Right atrium auricular region (tissue), 2 donors: ENCODE measurements at places on chromosomes 16 and 17.

DNA sequence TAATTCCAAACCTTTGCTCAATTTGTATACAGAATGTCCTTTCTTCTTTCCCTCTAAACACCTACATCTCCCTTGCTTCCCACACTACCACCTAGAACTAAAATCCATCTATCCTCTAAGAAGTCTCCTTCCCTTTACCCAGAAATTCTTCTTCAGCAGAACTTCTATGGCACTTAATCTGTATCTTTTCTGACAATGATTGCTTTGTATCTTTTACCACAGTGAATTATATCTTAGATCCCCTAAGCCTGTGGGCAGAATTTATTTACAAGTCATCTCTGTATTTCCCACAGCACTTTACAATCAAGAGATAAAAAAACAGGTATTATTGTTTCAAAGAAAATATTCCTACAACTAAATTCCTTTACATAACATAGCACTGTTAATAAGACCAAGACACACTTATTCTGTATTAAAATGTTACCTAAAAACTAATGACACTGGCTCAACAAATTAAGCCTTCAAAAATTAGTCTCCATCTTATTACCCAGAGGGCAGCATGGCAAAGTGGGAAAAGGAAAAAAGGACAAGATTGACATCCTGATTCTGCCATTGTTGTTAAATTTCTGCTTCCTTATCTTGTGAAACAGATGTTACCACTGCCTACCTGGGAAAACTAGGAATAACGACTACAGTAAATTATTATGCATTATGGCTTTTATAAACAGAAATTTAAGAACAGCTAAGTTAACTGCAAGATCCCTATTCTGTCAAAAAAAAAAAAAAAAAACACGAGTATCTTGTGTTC is 42.8 kb downstream of the KANSL1 start:
- no peak for DNase-seq

DNA sequence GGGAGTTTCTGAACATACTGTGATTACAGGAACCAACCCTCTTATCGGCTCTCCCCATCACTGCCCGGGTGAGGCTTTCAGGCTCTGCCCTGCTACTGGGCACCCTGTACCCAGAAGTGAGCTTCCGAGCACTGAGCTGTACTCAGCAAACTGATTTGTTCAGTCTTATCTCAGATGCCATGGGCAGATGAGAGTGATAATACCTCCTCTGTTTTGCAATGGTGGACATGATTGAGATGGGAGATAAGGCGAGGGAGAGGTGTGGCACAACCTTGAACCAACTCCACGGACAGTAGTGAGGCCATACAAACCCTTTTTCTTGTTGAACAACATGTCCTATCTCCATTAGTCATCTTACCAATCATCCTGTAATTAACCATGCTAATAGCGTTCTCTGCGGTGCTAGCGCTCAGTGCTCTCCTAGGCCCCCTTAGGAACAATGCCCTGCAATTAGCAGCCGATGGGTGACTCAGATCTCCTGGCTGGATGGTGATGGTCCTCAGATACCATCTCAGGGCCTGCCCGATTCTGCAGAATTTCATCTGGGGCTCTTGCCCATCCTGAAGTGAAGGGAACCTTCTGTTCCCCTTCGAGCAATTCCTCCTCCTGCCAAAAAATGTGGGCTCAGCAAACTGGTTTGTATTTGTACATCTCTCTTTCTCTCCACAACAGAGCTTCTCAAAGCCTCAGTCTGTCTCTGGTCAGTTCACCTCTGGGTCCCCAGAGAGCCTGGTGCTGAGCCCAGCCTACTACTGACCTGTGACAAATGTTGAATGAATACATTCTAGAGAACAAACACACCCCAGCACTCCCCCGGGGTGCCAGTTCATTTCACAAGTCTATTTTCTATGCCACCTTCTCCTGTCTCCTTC is 139.3 kb upstream of the IRX3 start:
- no peak for DNase-seq

DNA sequence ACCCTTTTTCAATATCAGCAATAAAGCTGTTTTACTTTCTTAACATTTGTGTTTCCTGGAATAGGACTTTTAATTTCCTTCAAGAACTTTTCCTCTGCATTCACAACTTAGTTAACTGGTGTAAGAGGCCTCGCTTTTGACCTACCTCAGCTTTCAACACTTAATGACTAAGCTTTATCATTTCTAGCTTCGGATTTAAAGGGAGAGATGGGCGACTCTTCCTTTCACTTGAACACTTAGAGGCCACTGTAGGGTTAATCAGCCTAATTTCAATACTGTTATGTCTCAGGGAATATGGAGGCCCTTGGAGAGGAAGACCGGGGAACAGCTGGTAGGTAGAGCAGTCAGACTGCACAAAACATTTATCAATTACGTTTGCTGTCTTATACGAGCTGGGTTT is 4.7 kb downstream of the SYNRG start:
- DNase-seq, result no peak

DNA sequence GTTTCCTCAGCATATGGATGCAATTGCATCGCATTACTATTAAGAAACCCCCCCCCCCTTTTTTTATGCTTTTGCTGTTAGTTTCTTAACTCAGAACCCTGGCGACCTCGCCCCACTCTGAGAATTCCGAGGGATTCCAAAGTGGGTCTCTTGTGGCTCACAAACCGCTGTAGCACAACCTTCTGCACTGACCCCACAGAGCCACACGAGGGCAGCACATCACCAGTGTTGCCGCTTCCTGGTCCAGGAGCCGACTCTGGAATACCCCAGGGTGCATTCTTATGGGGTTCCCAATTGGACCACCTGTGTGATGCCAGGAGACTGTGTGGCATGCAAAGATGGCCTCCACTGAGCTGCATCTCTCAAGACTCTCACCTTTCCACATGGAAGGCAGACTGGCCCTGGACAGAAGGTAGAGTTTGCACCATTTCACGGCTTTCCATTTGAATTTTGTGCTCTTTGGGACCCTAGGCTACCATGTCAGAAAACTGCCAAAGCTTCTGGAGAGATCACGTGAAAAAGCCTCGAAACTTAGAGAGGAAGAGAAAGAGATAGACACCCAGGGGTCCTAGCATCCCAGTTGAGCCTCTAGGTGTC is 432.7 kb upstream of the ASIC2 start:
- DNase-seq, result no peak
